CD4-positive, alpha-beta T cell treated with Interleukin-6 at 100 ng/mL for 8 hours (primary cell): ENCODE measurements at places on chromosomes 13 and 19.

DNA sequence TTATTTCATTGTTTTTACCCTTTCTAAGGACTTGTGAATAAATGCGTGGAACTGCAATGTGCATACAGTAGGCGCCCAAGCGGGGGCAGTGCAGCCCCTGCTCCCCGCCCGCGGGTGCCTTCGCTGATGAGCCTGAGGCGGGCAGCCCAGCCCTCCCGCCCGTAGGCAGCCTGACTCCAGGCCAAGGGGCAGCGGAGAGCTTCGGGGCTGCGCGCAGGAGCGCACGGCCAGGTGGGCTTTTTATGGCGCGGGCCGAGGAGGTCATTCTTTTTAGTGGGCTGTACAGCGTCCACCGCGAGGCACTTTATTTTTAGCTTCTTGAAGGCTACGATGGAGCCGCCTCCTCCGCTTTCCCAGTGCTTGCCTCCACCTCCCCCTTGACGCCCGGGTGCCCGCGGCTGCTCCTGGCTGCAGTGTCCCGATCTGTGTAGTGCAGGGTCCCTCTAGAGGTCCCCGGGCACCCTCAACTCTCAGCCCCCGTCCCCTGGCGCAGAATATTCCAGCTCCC lies 60.5 kb downstream of the CCNE1 start:
- peak; percentile 16 for DNase-seq

DNA sequence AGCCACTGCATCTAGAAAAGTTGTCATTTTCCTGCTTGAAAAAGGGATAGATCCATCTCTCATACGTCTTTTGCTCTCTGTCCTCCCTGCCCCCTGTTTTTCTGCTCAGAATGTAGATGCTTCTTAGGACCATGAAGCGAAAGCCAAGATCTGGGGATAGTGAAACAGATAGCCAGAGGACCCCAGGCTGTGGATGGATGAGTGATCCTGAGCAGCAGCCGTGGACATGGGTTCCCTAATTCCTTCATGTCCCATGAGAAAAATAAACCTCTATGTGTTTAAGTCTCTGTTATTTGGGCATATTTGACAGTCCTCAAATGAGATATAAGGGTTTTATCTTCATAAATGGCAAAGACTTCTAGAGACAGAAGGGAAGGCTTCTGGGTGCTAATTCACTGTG lies 12.2 kb upstream of the FFAR2 start:
- no peak for DNase-seq

- no peak for DNase-seq
Measured at GRCh38 chr19:28468701-28469459, 744.1 kb downstream of the UQCRFS1 start.

GRCh38 chr13:113065406-113066141 lies 40.0 kb upstream of the F7 start:
- no peak for DNase-seq

DNA sequence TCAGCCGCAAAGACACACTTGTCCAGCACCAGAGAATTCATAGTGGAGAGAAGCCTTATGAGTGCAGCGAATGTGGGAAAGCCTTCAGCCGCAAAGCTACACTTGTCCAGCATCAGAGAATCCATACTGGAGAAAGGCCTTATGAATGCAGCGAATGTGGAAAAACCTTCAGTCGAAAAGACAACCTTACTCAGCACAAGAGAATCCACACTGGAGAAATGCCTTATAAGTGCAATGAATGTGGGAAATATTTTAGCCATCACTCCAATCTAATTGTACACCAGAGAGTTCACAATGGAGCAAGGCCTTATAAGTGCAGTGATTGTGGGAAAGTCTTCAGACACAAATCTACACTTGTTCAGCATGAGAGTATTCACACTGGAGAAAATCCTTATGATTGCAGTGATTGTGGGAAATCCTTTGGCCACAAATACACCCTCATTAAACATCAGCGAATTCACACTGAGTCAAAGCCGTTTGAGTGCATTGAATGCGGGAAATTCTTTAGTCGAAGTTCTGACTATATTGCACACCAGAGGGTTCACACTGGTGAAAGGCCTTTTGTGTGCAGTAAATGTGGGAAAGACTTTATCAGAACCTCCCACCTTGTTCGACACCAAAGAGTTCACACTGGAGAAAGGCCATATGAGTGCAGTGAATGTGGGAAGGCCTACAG lies 6.8 kb downstream of the ZNF134 start:
- DNase-seq, result no peak
